ENCODE measurements at places on chromosomes 6 and 20. TPM values are rescaled to one million over a fixed set of nuclear protein-coding genes. Genes with fewer than 3 reads are reported as not detected.

DNA sequence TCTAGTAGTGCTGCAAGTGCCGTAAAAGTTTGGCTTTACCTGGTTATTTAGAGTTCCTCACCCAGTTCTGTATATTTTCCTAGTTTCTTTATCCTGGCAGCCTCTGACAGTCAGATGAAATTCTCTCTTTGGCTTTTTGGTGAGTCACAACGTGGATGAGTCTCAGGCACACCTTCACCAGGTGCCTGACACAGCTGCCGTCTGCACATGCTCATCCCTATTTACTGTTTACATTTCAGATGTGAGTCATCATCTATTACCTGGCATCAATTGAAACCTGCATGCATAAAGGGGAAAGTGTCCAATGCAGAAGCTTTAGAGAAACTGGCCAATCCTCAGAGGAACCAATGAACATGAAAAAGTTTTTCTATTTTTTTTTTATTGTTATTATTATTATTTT is 33.3 kb upstream of the ADGRF4 start:
- DNase-seq = no peak

DNA sequence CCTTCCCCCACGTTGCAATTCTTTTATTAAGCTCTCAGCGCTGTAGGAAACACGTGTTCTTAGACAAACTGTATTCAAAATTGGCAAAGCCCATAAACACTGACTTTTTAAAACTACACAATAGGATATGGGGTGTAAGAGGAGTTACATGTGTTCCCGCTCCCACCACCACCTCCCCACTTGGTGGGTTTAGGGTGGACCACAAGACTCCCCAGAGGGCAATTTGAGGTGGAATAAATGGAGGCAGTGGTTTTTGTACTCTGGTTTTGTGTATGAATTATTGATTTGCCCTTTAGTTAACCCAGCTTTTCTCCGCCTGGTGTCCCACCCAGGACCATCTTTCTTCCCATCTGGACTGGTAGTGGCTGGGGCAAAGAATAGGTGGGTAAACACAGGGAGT is 3.7 kb downstream of the UQCC2 start:
- DNase-seq = no peak

DNA sequence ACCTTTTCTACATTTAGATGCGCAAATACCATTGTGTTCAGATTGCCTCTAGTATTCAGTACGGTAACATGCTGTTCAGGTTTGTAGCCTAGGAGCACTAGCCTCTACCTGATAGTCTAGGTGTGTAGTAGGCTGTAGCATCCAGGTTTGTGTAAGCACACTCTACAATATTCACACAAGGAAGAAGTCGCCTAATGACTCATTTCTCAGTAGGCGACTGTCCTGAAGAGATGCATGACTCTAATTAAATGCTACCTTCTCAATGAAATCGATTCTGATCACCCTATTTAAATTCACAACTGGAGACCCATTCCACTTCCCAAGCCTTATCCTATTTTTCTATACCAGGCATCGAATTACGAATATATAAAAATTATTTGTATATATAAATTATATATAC is 1.3 kb downstream of the MCUR1 start:
- DNase-seq = no peak

DNA sequence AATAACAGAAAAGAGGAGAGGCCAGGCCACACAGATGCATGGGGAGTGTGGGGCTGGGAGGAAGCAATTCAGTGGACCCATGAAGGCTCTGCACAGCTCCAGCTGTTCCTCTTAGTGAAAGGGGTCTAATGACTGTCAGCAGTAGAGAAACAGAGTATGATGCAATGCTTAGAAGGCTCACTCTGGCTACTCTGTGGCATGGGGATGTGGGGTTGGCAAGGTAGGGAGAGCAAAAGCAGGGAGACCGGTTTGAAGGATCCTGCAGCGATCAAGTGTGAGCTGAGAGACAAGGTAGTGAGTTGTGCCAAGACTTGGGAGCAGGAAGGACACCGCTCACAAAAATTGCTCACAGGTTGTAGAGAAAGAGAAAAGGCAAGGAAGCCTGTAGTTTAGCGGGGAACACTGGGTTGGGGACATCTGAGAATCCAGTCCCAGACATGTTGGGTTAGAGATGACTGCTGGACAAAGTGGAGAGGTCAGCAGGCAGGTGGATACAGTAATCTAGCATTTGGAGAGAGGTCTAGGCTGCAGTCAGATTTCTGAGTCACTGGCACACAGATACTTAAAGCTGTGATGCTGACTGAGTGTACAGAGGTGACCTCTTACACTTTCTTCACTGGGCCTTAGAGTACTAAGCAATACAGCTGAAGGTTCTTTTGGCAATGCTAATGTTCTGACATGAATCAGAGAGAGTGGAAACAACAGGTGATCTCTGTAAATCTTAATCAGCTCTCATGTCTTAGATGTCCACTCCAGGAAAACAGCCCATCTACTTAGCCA is 27.1 kb downstream of the NAPB start:
- no peak for DNase-seq

DNA sequence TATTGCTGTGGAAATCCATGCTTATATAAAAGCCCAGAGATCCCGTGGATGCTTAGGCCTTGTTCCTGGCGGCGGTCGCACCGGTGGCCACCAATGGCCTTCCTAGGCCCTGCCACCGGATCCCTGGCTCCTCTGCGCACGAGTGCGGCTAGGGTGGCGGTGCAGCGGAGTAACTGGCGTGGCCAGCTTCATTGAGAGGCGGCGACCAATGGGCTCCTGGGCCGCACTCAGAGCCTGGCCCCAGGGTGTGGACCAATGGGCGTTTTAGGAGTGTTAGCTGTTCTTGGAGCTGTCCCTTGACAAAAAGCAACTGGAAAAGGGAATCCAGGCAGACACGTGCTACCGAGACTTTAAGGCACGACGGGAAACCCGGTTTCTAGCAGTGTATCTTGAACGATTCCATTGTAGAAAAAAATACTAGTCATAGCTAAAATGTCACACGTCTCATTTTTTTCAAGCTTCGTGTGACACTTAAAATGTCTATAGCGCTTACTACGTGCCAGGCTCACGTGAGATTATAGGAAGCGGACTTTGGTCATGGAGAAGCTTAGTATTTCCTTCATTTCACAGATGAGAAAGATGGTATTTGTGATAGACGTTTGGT is 1.7 kb downstream of the AMD1 start:
- peak; percentile 86 for DNase-seq

GRCh38 chr6:1856381-1856780 is 246.7 kb downstream of the FOXC1 start:
- DNase-seq = no peak

GRCh38 chr6:140370441-140370840 is 996.0 kb upstream of the CITED2 start:
- no peak for DNase-seq

- DNase-seq = no peak
Measured at GRCh38 chr6:35343092-35343834, 905 bp downstream of the PPARD start.

- DNase-seq = no peak
Measured at GRCh38 chr6:9937031-9937763, 477.7 kb downstream of the TFAP2A start.

- DNase-seq = no peak
Measured at GRCh38 chr6:15544321-15544900, 118.4 kb downstream of the DTNBP1 start.

GRCh38 chr6:10250655-10251220 is 164.1 kb downstream of the TFAP2A start:
- DNase-seq = no peak

GRCh38 chr6:11964729-11965335 is 47.3 kb upstream of the HIVEP1 start:
- no peak for DNase-seq

The THBD gene
- polyA plus RNA-seq = 3.7 TPM

The PPDPF gene
- 332 TPM for polyA plus RNA-seq

The SLCO4A1 gene
- 3.5 TPM for polyA plus RNA-seq

The DEFB132 gene
- polyA plus RNA-seq = not detected

The GSTA3 gene
- polyA plus RNA-seq = not detected
